ENCODE measurements at places on chromosomes 3 and 15. TPM values are rescaled to one million over a fixed set of nuclear protein-coding genes. Genes with fewer than 3 reads are reported as not detected.

Gene WNT7A
- total RNA-seq: 8.1 TPM

Gene SEMA3F
- 87.8 TPM for total RNA-seq

Gene HPS3
- 19.5 TPM for total RNA-seq

Gene SAMD7
- not detected for total RNA-seq

Gene LYZL4
- not detected for total RNA-seq

Gene OSTN
- total RNA-seq: not detected

Gene LRRC31
- total RNA-seq: 0.24 TPM

Gene SEMA6D
- 1.7 TPM for total RNA-seq

Gene RPP14
- total RNA-seq: 17.3 TPM

Gene ROPN1
- not detected for total RNA-seq

Gene PIGZ
- 2.6 TPM for total RNA-seq

Gene MRPL46
- 11.3 TPM for total RNA-seq

Gene FAIM
- 6.0 TPM for total RNA-seq

Gene DISP2
- under 0.01 TPM for total RNA-seq

Gene GNAI2
- total RNA-seq: 85.3 TPM

Measured in tracheal epithelial cell (primary cell).